ENCODE measurements at places on chromosomes 2 and 18.

DNA sequence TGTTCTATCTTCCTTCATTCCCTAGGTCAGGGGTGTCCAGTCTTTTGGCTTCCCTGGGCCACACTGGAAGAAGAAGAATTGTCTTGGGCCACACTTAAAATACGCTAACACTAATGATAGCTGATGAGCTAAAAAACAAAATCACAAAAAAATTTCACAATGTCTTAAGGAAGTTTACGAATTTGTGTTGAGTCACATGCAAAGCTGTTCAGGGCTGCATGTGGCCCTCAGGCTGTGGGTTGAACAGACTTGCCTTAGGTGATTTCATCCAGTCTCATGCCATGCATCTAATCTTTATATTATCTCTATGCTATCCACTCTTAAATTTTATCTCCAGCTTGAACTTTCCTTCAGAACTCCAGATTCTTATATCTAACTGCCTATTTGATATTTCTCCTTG, 80.1 kb downstream of the CCDC85A start:
- no peak for DNase-seq

DNA sequence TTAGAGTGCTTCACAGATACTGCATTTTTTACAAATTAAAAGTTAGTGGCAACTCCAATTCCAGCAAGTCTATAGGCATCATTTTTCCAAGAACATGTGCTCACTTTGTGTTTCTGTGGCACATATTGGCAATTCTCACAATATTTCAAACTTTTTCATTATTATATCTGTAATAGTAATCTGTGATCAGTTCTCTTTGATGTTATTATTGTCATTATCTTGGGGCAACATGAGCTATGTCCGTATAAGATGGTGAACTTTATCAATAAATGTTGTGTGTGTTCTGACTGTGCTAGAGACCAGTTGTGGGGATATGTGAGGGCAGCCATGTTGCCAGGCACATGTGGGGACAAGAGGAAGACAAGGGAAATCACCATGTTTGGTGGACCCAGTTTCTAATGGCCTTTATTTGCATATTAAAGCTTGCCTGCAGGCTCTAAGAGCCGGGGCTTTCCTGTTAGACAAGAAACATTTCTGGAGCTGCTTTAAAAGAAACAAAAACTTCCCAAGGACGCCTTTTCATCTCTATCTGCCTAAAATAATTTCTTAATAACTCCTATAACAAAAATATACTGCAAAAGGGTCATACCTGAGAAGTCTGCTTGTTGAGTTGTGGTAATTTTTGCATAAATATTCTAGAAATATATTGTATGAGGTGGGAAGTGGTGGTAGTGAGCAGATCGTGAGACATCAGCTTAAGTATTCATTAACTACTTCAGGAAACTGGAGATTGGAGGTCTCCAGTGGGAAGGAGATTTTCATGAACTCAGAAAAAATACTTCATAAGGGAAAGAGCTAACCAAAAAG, 37.2 kb downstream of the KYNU start:
- DNase-seq: no peak

- no peak for DNase-seq
Measured at GRCh38 chr18:59950215-59950944, 50.6 kb downstream of the PMAIP1 start.

DNA sequence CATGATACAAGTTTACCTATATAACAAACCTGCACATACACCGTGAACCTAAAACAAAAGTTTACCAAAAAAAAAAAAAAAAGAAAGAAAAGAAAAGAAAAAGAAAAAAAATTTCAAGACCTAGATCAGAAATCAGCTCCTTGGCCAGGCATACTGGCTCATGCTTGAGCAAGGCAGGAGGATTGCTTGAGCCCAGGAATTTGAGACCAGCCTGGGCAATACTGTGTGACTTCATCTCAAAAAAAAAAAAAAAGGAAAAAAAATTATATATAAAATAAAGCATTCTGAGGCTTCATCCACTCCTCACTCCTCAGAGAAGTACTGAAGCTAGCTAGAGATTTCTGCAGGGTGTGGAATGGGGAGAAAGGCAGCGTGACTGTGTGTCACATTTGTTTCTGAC, 11.8 kb upstream of the PROC start:
- DNase-seq: no peak

DNA sequence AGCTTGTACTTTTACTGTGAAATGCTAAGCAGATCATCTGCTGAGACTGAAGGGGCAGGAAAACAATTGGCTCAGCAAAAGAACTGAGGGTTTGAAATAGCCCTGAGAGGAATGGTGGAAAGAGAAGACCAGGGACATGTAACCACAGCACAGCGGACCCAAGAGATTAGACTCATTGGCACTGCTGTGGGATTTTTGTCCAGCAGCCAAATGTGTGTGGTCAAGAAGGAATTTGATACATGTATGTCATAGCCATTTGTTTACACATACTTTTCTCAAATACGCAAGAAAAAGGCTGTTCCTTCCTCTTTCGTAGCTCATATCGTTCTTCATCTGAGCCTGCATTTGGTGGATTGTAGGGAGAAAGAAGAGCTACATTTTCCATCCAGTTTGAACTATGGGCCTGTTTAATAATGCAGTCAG, 73.8 kb downstream of the TRABD2A start:
- DNase-seq: no peak

DNA sequence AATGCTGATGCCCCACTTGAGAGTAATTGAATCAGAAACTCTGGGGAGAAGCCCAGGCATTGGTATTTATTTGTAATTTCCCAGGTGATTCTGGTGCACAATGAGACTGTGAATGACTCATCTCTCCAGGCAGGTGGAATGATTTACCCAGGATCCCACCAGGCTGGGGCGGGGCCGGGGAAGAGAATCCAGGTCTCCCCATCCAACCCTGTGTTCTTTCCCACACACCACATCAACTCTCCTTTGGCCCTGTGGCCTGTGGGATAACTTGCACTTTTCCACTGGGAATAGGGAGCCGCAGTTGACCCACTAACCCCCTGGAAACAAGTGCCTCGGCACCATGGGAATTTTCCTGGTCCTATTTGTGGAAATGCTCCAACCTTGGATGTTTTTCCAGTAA, 409.8 kb downstream of the ZNF521 start:
- DNase-seq: no peak

- no peak for DNase-seq
Measured at GRCh38 chr2:124607679-124608078, 582.6 kb downstream of the CNTNAP5 start.

GRCh38 chr18:51257150-51257549, 59.7 kb upstream of the MEX3C start:
- DNase-seq: no peak

GRCh38 chr2:240154606-240155005, 14.1 kb upstream of the OTOS start:
- no peak for DNase-seq

DNA sequence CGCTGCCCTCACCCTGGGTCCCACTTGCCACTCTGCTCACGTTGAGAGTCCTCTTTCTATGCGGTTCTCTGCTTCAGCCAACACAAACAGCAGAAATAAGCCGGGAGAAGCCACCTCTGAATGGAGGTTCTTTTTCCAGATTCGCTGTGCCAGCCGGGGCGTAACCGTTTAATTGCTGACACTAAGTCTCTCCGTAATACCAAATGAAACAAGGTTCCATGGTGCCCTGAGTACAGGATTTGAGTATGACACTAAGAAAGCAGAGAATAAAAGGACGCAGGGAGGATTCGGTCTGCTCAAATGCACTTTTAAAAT, 37.6 kb downstream of the CTIF start:
- no peak for DNase-seq

DNA sequence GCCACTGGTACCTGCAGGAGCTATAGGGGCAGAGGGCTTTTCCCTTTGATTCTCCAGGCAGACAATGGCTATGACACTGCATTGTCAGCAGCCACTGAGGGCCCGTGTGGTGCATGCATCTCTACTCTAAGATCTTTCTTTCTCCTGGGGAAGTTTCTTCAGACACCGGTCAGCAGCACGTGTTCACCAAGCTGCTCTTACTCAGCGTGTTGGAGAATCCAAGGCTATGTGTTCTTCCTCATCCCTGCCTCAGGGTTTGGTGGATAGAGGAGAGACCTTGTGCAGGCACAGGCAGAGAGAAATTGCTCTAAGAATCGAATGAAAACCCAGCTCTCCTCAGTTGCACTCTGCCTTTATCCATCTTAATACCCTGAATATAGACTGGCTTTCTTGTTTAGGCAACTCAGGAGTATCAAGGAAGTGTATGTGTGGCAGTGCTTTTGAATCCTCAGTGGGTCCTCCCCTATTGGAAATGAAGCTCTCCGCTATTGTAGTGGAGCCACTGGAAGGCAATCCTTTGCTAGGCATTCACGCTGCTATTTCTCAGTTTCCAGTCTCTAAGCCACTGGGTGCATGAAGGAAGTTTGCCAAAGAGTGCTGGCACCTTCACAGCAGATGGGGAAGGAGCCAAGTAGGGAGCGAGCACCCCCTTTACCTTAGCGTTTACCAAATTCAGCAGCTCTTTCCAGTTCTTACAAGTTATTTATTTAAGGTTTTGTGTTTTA, 86.9 kb upstream of the EML6 start:
- DNase-seq: no peak

DNA sequence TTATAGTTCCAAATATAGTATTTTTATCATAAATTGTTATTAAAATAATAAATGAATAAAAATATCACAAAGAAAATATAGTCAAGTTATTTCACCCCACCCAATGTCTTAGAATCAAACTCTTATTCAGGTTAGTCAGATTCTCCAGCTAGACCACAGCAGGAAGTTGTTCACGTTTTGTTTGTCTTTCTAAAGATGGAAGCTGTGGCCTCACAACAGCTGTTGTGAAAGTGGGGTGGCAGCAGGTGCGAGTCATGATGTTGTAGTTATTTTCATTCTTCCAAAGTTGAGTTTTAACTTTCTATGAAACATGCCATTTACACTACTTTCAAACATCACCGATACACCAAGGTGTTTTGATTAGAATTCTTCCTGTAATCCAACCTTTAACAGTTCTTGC, 272.9 kb downstream of the SLC8A1 start:
- no peak for DNase-seq

DNA sequence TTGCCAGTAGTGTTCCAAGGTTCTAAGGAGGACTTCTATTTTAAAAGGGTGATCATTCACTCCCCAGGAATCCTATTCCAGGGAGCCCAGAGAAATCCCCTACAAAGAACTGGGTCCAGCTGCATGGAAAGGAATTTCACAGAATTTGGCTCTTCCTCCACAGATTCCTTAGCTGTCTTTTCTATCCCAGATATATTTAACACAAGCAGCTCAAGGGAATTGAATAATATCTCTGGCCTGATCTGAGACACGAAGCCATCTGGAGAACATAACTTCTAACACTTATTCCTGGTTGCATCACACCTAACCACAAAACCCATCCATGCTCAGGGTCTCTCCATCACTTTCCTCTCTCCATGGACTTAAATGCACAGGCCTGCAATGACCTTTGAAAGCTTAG, 306.7 kb upstream of the ACVR2A start:
- no peak for DNase-seq

GRCh38 chr18:75880925-75881504, 453.5 kb upstream of the SMIM21 start:
- DNase-seq: no peak

DNA sequence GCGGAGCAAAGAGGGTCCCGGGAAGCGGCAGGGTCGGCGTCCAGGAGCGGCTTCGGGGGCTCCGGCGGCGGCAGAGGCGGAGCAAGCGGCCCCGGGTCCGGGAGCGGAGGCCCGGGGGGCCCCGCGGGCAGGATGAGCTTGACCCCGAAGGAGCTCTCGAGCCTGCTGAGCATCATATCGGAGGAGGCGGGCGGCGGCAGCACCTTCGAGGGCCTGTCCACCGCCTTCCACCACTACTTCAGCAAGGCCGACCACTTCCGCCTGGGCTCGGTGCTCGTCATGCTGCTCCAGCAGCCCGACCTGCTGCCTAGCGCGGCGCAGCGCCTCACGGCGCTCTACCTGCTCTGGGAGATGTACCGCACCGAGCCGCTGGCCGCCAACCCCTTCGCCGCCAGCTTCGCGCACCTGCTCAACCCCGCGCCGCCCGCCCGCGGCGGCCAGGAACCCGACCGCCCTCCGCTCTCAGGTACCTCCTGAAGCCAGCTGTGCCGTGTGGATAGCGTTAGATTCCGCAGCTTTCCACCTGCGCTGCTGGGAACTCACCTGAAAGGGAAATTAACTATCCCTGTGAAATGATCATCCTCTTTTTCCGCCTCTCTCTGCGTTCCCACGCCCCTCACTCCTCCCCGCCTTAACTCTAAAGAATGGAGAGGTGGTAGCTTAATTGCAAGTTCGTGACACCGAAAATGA, 472 bp downstream of the CNOT11 start:
- DNase-seq: peak; percentile 68

DNA sequence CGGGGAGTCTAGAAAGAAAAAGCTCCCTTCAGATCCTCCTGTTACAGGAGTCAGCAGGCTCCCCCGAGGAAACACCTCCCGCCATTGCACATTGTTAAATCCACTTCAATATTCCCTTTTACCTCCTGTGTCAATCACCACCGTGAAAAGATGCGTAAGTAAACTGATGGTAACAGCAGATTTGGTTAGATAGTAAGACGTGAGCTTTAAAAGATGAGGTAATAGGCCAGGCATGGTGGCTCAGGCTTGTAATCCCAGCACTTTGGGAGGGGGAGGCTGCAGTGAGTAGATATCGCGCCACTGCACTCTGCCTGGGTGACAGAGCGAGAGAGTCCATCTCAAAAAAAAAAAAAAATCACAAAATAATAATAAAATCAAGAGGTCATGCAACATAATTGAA, 15.2 kb upstream of the NCL start:
- DNase-seq: no peak

DNA sequence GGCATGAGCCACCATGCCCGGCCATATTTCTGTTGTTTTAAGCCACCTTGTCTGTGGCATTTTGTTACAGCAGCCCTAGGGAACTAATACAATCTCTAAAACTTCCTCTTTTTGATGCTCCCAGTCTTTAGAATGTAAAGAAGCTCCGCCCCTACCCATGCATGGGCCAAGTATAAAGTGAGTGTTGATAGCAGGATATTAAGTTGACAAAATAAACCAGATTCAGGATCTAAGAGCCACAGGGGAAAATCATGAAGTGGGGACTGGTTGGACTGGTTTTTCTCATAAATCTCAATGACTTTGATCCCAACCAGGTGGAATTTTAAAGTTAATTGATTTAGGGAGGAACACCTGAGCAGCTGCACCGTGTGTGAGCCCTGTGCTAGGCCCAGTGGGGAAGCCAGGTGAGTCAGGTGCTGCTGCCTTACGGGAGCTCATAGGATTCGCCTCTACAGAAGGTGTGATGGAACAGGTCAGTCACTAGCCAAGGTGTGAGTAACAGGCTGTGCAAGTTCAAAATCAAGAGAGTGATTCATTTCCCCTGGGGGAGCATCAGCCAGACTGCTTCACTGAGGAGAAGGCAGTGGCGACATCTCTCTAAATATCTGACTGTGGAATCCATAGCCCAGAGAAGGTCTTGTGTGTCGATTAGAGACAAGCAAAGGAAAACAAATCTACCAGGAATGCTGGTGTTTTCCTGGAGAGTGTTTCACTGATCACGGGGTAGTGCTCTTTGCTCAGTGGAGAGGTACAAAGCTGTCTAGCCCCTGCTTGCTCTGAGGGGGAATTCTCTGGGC, 63.0 kb upstream of the MSH2 start:
- no peak for DNase-seq

DNA sequence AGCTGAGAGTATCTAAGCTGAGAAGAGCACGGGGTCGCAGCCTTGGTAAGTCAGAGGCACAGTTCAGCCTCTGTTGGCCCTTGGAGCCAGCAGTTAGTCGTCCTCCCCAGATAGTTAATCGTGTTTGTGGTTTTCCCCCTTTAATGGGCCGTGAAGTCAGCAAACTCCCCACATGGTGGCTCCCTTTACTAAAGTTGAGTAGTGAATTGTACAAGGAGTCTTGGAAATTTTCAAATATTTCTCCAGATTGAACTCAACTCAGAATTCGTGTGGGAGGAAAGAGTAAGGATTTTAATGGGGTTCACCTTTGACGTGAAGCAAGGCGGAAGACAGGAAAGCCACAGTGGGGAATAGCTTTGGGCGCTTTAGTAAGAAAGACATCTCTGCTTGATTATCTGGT, 2.4 kb upstream of the ADCYAP1 start:
- DNase-seq: no peak

Data from activated gamma-delta T cell (primary cell).